GF-D8 (cell line): ENCODE measurements at places on chromosomes 12 and 14.
A peak's percentile ranks its signal among the peaks of the same experiment; 100 is the strongest.

GRCh38 chr12:124378926-124379325 lies 84.0 kb downstream of the RFLNA start:
- DNase-seq: no peak

DNA sequence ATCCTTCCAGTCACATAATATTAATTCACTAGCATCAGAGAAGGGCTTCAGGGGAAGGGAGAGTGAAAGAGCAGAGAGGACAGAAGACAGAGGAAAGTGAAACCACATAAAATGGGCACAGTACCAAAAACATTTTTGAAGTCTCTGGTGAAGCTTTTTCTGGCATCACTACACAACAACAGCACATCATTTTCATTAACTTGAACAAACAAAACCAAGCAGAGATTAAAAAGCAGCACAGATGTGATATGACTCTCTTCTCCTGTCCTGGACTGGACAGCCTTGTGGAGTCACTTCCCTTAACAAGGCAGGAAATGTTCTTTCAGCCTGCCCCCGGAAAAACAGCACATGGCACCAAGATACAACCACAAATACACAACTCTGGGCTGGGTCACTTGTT lies 112.0 kb downstream of the TSPAN8 start:
- no peak for DNase-seq

GRCh38 chr12:117188961-117189724 lies 1.1 kb downstream of the FBXO21 start:
- DNase-seq: no peak

- DNase-seq: peak; percentile 34
Observed at GRCh38 chr12:11595080-11595479, 54.4 kb upstream of the ETV6 start.

DNA sequence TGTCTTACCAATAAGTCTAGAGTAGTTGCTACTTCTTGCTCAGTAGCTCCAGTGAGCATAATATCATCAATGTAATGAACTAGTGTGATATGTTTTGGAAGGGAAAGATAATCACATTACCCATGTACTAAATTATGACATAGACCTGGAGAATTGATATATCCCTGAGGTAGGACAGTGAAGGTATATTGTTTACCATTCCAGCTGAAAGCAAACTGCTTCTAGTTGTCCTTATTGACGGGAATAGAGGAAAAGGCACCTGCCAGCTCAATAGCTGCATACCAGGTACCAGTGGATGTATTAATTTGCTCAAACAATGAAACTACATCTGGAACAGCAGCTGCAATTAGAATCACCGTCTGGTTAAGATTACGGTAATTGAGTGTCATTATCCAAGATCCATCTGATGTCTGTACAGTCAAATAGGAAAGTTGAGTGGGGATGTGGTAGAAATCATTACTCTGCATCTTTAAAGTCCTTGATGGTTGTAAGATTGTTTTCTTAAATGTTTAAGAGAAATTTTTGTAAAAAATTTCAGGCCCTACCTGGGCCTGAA lies 100.0 kb upstream of the ARHGAP5 start:
- no peak for DNase-seq
